Activated T-cell treated with anti-CD3 and anti-CD28 coated beads, Interleukin-2, amount 50 U/mL, for 72 hours (primary cell): ENCODE measurements at places on chromosomes 11 and 22.

GRCh38 chr11:118565051-118565450, 680 bp downstream of the IFT46 start:
- no peak for DNase-seq

DNA sequence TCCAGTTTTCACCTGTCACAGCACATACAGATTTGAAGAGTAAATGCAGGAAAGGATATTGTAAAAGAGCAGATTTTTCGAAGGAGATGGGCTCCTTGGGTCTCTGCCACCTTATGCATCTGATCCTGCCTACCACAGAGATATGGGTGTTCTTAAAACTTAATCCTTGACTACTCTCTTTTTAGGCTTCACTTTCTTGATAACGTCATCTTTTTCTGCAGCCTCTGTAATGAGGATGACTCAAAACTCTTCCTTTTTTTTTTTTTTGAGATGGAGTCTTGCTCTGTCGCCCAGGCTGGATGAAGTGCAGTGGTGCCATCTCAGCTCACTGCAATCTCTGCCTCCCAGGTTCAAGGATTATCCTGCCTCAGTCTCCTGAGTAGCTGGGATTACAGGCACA, 7.8 kb downstream of the PRR14L start:
- DNase-seq = no peak

- no peak for DNase-seq
Measured at GRCh38 chr11:92939305-92939704, 30.1 kb upstream of the MTNR1B start.

- no peak for DNase-seq
Measured at GRCh38 chr11:16979703-16980622, 34.3 kb downstream of the PLEKHA7 start.

- DNase-seq = no peak
Measured at GRCh38 chr11:58024601-58025091, 965 bp downstream of the OR9Q1 start.

DNA sequence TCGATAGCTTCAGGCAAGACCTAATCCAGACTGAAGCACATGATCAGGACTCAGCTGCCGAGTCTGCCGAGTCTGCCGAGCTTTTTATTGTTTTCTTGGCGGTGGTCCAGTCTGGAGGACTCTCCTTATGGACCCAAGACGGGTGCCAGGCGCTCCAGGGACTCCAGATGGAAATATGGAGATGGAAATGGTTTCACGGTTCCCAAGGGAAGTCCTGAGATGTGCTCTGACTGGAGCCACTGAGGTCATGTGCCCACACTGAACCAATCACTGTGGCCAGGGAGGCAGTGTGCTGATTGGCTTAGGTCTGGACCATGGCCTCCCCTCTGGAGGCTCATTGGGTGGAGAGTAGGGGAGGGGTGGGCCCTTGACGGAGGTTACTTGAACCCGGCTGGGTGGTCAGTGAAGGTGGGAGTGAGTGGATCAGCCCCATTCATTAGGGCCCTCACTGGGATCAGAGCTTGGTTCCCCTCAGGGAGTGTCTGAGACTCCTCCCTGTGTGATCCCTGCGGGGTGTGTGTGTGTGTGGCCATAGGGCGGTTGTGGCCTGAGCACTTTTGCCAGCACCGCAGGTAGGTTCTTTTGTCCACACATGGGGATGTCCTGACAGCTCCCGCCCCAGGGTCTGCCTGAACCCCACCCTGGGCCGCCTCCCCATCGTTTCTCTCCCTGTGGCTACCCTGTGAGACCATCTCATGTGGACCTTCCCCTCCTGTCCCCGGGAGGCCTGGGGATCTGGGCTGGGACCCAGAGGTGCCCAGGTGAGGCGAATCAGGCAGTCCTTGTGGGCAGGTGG, 14.0 kb downstream of the RPS6KA4 start:
- DNase-seq = no peak
